Stimulated activated CD8-positive, alpha-beta memory T cell treated with anti-CD3 and anti-CD28 coated beads, Interleukin-4, amount 100 ng/mL, for 1 hour (primary cell): ENCODE measurements at places on chromosomes 7 and 10.
A peak's percentile ranks its signal among the peaks of the same experiment; 100 is the strongest.

GRCh38 chr7:87784424-87784823 lies 91.7 kb downstream of the SLC25A40 start:
- no peak for DNase-seq

DNA sequence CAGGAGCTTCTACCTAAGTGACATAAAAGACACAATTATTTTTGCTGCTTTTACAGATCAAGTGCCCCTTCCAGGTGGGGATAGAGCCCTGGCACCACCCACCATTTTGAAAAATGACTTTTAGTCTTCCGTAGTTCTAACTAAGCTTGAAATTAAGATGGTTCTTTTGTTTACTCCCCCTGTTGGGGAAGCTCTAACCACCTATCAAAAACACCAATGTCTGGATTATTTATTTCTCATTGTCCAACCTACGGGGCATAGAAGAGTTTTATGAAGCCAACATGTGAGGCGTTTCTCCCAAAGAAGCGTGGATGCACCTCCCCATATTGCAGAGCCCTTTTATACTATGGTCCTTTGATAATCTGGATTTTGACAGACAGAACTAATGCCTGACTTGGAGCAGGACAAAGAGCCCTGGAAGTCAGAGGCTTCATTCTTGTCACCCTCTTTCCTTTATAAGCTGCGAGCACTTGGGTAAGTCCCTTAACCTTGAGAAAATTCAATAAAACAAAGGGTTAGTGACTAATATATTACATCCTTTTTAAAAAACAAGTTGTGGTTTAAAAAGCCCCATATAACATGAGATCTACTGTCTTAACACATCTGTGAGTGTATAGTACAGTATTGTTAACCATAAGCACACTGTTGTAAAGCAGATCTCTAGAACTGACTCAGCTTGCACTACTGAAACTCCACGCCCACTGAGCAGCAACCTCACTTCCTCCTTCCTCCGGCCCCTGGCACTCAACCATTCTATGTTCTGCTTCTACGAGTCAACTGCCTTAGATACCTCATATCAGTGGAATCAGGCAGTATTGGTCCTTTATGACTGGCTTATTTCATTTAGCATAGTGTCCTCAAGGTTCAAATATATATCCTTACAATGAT lies 67.5 kb downstream of the ATXN7L1 start:
- peak; percentile 45 for DNase-seq

DNA sequence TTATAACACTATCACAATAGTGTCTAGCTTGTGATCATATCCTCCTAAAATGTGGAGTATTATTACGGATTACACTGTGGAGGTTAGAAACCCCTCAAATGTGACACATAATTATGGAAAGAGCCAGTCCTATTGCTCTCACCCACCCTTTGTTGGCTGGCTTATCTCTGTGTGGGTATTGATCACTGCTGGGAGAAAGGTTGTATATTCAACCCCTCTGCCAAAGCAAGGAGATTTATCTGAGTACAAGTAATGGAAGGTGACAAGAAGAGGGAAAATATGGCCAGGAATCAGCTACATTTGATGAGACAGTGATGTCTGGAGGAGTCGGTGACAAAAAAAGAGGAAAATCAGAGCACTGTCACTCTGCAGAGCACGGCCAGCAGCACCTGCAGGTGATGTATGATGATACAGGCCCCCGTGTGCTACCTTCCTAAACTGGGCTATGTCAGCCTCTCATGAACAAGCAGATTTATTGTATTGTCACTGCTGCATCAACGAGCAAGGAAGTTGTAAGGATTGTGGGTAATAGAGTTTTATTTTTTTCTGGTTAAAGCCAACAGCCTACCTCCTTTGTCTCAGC lies 235.3 kb downstream of the PHF14 start:
- DNase-seq, result no peak

GRCh38 chr10:8874972-8875371 lies 820.5 kb downstream of the GATA3 start:
- no peak for DNase-seq

- DNase-seq, result no peak
Observed at GRCh38 chr7:31764462-31764861, 77.4 kb downstream of the PPP1R17 start.

- DNase-seq, result no peak
Observed at GRCh38 chr7:156834462-156834861, 58.5 kb downstream of the LMBR1 start.

DNA sequence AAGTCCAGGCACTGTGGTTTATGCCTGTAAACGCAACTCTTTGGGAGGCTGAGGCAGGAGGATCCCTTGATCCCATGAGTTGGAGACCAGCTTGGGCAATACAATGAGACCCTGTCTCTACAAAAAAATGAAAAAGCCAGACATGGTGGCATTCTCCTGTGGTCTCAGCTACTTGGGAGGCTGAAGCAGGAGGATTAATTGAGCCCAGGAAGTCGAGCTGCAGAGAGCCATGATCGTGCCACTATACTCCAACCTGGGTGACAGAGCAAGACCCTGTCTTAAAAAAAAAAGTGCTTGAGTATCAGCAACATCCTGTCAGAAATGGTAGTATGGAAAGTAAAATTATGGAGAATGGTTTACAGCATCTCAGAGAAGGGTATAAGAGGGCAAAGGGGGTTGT lies 11.6 kb downstream of the APBB1IP start:
- no peak for DNase-seq

GRCh38 chr10:30783939-30784501 lies 154.5 kb upstream of the LYZL2 start:
- DNase-seq, result peak; percentile 71

- DNase-seq, result no peak
Observed at GRCh38 chr10:27742195-27743011, 3.2 kb downstream of the MKX start.

GRCh38 chr7:90312745-90313144 lies 8.4 kb downstream of the FAM237B start:
- DNase-seq, result no peak

DNA sequence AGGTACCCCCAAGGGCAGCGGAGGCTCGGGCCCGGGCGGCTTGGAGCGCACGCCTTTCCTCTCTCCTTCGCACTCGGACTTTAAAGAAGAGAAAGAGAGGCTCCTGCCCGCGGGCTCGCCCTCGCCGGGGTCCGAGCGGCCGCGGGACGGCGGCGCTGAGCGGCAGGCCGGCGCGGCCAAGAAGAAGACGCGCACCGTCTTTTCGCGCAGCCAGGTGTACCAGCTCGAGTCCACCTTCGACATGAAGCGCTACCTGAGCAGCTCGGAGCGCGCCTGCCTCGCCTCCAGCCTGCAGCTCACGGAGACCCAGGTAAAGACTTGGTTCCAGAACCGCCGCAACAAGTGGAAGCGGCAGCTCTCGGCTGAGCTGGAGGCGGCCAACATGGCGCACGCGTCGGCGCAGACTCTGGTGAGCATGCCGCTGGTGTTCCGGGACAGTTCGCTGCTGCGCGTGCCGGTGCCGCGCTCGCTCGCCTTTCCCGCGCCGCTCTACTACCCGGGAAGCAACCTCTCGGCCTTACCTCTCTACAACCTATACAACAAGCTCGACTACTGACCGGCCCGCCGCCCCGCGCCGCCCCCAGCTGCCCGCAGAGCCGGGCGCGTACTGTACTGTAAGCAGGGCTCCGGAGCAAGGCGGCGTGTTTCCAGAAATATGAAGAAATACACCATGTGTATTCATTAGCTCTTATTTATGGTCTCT lies 1.8 kb downstream of the HMX2 start:
- DNase-seq, result no peak

- no peak for DNase-seq
Observed at GRCh38 chr10:21849607-21850006, 153.9 kb downstream of the DNAJC1 start.

DNA sequence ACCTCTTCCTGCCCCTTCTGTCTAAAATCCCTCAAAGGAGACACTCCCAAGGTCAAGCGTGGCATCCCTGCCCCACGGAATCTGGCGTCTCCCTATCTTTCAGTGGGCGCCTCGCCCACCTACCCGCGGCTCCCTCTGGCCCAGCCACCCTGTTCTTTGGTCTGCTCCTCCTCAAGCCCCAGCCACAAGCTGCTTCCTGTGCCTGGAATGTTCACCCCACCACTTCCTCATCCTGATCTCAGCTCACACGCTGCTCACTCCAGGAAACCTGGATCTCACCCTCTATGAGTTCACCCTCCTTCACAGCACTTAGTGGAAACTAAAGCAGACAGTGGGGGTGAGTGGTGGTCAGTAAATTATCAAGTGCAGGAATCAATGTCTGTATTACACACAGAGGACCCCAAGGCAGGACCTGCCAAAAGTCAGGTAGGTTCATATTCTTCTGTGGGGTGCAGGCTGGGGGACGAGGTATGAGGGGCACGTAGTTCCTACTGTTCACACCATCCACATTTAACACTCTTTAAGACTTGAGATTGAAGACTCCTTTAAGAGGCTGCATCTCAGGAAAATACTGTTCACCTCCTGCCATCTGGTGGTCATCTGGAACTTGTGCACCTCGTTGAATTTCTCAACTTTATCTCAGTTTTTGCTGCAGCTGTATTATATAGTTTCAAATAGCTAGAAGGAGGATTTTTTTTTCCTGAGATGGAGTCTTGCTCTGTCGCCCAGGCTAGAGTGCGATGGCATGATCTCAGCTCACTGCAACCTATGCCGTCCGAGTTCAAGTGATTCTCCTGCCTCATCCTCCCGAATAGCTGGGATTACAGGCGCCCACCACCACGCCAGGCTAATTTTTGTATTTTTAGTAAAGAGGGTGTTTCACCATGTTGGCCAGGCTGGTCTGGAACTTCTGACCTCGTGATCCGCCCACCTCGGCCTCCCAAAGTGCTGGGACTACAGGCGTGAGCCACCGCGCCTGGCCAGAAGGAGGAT lies 166.6 kb downstream of the ARHGAP21 start:
- DNase-seq, result no peak

DNA sequence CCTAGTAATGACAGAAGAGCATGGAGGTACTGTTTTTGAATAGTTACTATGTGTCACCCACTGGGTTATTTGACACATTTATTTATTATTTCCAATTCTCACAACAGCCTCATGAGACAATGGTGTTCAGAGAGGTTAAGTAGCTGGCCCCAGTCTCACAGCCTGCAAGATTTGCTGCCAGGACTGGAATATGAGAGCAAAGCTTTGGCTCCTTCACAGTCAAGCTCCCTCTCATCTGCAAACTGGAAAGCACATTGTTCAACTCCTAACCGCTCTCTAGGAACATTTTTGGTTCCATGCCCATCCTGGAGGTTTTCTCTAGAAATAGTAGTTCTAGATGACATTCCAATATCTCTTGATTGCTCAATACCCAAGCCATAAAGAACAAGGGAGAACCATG lies 75.5 kb upstream of the CXCL12 start:
- DNase-seq, result no peak

DNA sequence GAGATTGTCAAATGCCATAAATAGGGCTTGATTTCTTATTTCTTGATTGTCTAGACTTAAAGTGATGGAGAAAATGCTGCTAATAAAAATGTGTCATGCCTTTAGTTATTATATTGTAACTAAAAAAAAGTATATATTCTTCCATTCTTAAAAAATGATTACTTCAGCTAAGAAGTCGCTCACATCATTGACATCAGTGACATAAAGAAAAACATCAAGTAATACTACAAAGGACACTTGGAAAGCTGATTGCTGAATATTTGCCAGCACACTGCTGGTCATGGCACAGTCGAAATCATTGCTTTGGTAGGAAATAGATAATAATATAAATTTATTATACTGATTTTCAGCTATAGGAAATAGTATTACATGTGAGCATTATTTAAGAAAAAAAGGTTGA lies 62.6 kb downstream of the LOXL4 start:
- no peak for DNase-seq

- no peak for DNase-seq
Observed at GRCh38 chr7:191981-192649, at the start of gene FAM20C. FAM20C (plus strand) TSS chr7:192571; CDS start chr7:193200, 629 bp downstream.

DNA sequence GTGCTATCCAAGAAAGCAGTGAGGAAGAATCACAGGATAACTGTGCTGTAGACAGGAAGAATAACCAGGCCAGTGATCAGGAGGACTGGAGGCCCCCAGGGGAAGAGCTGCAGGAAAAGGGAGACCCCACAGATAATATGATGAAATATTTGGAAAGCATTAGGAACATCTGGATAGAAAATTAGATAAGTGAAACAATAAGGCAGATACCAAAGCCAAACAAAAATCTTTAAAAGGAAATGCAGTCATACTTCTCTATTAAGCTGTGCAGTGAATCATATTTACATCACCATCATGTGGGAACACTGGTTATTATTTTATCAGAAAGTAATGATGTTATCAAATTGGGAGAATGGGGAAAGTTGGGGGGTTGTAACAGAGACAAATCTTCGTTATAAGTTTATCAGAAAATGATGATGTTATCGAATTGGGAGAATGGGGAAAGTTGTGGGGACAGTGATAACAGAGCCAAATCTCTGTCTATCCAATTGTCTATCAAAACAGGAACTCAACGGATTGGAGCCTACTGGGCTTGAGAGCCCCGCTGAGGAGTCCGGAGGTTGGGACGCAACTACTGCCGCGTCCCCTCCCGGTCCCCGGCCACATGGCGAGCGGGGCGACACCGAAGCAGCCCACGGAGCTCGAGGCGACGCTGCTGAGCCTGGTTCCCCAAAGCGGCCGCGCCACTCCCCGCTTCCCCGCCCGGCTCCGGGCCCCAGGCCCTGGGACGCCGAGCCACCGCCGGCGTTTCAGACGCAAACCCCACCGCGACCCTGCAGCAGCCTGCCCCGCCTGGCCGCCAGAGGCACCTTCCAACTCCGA lies 14.0 kb upstream of the RALA start:
- DNase-seq, result no peak

DNA sequence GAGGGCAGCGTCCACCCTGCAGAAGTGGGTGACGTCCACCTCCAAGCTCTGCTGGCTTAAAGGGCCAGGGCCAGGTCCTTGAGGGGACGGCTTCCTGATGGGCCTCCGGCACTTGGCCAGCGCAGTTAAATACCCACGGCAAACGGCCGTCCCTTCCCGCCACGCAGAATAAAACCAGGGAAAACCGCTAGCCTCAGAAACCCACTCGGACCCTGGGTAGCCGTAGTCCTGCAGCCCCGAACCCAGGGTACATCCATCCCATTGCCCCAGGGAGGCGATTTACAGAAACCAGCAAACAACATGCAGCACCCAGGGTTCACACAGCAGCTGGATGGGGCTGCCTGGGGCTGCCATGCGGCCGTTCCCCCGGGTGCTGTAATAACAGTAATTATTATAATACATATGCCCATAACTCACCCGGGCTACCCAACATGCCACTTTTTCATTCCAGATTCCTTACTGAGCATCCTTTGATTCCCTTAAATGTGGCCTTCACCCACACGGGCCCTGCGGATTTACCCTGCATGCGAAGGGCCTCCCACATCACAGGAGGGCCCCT lies 81.5 kb upstream of the PDGFA start:
- no peak for DNase-seq

DNA sequence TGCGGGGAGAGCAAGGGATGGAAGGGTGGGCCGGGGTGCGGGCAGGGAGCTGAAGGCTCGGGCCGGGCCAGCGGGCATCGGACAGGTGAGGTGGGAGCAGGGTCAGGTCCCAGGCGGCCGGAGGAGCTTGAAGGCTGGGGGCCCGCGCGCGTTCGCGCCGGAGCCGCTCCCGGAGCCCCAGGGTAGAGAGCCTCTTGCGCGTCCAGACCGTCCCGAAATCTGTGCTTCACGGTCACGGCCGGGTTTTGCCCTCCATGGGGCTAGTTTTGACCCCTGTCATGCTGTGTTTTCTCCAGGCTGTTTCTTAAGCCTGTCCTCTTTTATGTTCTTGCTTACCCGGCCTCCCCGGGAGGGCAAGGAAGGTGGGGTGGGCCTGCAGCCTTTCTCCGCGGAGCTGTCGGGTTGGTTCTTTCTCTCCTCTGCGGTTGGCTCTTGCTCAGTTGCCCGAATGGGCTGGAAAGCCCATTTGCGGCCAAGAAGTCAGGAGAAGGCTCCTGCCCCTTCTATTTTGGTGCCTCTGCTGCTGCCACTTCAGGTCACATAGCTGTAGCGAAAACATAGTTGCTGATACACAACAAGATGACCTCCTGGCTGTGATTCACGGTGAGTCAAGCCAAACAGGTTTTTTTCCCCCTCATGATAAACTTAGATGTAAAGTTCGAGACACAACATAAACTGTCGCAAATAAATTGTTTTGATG lies 650 bp downstream of the UBE2D1 start:
- no peak for DNase-seq
